ENCODE measurements at places on chromosomes 1 and 21.

- DNase-seq = no peak
These were observed 4.4 kb downstream of the HFM1 start for GRCh38 chr1:91400133-91400725.

DNA sequence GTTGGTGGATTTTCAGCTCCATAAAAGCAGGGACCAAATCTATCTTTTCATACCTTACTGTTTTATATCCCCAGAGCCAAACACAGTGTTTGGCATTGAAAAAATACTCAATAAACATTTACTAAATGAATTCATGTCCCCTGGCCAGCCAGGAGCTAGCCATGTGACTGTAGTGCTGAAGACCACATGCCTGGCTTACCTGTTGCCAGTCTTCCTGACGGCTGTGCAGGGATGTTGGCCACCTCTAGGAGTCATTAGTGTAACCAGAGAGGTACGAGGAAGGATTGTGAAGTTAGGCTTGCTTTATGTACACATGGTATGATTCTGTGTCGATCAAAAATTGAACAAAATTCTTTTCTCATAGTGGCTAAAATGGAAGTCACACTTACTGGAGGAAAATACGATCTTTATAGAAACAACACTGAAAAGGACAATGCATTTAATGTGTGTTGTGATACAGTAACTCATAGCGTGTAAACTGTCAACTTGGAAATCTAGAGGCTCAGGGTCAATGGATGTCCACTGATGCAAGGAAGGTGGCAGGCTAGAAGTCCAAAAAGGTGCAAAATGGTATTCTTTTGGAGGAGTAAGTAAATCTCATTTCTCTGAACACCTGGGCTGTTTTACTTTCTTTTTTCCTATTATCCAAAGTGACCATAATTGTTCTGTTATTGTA, 60.9 kb downstream of the FGGY start:
- no peak for DNase-seq

GRCh38 chr1:174794861-174795260, 204.9 kb upstream of the CACYBP start:
- no peak for DNase-seq

DNA sequence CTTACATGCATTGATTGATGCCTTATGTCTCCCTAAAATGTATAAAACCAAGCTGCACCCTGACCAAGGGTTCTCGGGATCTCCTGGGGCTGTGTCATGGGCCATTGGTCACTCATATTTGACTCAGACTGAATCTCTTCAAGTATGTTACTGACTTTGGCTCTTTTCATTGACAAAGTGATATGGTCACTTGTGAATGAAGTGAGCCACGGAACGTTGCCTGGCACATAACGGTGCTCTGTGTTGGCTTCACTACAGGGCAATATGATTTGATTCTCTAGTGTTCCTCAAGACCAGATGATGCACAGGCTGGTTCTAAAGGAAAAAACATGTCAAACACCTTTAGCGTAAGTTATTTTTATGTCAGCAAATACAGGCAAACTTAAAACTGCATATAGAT, 11.4 kb upstream of the IL10RB start:
- no peak for DNase-seq

GRCh38 chr1:82225421-82226185, 424.9 kb downstream of the ADGRL2 start:
- DNase-seq = no peak

- no peak for DNase-seq
These were observed at the start of gene PALMD for GRCh38 chr1:99645699-99646531. Gene PALMD, plus strand, starts transcription at chr1:99646113. Its CDS starts 205 bp downstream, at chr1:99646318.

DNA sequence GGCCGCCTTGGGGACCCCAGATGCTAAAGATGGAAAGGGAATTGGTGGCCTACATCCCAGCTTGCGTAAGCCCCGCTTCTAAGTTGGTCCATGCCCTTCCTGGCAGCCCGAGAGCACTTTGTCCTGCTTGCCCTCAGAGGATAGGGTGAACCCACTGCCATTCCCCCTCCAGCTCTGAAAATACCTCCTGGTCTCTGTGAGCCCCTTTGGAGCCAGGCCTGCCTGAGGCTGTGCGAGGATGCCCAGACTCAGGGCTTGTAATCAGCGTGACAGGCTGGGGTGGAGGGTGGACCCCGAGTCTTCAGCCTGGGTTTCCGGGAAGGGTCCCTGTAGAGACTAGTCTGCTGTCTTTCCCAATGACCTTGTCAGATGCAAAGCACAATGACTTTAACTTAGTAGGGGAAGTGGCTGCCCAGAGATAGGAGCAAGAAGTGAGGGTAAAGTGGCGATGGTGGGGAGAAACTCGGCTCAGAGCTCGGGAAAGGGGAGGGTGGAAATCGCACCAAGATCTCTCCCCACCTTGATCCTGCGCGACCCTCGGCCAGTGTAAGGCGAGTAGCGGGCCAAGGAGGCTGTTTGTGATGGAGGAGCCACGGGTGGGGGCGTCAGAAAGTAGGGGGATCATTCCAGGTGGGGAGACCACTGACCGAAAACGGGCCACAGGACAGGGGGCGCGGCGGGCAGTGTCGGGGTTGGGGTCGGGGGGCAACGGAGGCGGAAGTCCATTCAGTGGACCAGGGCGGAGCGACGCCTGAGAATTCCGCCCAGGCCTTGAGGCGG, 2.7 kb upstream of the HES3 start:
- no peak for DNase-seq

DNA sequence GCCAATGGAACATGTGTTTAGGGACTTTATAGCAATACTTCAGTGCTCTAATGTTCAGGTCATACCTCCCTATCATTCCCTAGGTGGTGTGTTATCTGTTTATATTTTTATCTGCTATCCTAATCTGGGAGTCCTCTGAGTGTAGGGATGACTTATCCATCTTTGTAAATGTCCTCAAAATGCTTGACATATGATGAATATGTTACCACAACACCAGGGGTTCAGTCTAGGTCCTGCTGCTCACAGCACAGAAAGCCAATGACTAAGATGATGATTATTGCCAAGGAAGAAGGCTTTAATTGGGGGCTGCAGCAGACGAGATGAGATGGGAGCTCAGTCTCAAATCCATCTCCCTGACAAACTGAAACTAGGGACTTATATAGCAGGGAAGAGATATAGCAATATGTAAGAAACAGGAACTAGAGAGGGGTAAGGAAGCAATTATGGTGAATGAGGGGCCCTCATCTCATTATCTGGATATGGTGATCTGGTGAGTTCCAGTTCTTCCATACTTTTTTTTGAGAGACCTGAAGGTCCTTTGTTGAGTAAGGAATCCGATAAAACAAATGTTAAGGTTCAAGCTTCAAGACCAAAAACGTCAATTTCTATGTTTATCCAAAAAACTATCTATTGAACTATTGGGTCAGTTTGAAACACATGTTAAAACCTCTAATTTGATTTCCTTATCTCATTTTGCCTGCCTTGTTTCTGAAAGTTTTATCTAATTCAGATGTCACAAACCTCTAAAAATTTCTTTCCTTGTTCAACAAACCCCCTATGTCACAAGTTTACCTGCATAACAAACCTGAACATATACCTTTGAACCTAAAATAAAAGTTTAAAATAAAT, 256.7 kb upstream of the CACYBP start:
- DNase-seq = no peak

GRCh38 chr1:202661136-202661845, 49.0 kb downstream of the SYT2 start:
- no peak for DNase-seq

- no peak for DNase-seq
These were observed 168.8 kb downstream of the ZSCAN20 start for GRCh38 chr1:33641104-33641830.

GRCh38 chr1:198674009-198674408, 35.2 kb downstream of the PTPRC start:
- no peak for DNase-seq

DNA sequence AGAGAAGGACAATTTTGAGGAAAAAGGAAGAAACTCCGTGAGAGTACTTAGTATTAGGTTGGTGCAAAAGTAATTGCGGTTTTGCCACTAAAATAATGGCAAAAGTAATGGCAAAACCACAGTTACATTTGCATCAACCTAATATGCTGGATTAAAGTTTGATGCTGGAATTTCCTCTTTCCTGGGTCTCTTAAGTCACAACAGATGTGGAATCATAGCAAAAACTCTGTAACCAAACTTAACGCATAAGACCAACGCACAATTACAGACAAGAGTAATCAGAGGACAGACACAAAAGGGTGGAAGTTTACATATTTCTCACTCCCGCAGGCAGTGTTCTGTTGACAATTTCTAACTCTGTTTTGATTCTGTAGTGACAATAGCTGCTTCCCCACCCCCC, 182.4 kb downstream of the BACH1 start:
- DNase-seq = no peak

DNA sequence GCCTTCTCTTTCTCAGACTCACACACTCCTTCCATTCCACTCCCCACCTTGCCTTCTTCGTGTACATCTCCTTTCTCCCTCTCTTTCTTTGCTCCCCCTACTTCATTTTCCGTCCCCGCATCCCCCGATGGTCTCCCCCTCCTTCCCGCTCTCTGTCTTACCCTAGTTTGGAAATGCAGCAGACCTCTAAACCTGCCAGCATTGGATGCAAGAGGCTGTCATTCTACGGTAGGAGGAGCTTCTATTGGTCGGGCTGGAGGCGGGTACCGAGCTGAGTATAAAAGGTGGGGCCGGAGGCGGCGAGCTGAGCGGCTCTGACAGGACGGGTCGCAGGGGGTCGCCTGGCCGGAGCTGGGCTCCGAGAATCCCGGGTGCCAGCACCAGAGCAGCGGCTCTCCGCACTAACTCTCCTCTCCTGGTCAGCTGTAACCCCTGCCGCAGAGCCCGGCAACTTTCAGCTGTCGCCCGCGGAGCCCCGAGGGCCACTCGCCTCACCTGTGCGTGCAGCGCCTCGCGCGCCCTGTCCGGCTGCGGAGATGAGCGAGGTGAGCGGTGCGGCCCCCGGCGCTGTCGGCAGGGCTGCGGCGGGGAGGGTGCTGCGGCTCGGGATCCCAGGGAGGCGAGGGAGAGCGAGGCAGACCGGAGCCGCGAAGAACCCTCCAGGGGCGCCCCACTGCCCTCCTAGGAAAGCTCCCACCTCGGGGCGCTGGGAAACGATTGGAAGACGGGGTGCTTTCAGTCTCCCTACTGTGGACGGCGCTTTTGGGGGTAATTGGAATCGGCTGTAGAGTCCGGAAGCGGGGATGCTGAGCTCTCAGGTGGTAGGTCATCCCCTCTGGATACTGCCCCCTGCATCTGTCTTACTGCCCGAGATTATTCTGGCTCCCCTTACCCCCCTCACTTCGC, at the start of gene PCP4L1:
PCP4L1 (plus strand) TSS at position 307 of the 906 bp plus-strand sequence; CDS start at position 537, 230 bp downstream.
- no peak for DNase-seq

GRCh38 chr1:244022311-244022710, 28.8 kb upstream of the ZBTB18 start:
- DNase-seq = no peak

GRCh38 chr1:200426196-200426595, 16.4 kb upstream of the ZNF281 start:
- DNase-seq = no peak

DNA sequence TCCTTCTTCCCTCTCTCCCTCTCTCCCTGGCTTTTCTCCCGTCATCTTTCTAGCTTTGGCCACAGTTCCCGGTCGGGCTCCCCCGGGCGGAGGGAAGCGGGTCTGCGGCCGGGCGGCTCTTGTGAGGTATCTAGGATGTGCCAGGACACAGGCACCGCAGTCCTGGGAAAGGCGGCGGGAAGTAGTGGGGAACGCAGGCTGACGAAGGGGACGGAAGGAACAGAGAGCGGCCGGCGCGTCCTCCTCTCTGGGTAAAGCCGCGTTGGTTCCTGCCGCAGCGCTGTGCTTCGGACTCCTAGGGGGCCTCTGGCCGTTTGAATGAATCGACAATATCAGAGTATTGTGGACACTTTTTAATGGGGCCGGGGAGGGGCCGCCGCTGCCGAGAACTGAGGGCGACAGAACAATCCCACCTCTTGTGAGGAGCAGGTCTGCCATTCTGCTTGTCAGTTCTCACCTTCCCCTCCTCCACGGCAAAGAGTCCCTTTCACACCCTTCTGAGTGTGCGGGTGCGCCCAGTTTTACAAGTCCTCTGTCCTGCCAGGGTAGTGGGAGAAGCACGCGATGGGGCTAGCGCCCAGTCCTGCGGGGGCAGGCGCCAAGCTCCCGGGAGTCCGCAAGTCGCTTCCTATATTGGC, 1.2 kb upstream of the LHX9 start:
- no peak for DNase-seq

DNA sequence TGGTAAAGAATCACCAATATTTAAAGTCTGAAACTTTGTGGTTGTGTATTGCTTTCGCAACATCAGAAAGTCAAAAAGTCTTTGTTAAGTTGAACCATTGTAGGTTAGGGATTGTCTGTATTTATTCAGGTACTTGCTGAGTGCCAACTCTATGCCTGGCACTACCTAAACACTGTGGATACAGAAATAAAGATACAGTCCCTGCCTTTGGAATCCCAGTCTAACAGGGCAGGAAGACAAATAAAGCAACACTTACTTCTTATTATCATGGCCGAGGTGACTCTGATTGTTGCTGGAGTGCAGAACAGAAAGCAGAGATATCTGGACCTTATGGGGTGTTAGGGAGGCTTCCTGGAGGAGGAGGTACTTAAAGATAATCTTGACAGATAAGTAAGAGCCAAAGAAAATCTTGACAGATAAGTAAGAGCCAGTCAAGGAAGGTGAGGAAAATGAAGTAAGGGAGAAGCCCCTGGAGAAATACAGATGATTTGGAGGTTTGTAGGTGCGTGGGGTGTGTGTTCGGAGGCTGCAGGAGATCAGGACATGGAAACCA, 11.8 kb upstream of the S100A10 start:
- DNase-seq = no peak

DNA sequence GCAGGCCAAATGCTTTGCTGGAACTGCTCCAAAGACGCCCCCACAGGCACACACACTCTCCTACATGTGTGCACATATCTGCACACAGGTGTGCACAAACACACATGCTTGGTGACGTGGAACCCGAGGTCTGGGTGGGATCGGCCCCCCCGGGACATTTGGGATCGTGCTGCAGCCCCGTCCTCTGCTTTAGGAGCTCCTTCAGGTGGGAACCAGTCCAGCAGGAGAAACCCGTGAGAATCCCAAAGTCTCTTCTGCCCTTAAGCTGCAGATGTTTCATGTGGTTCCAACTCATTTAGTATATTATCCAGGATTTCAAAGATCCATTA, 38.6 kb downstream of the UBE2G2 start:
- no peak for DNase-seq
